Uterine smooth muscle cell (primary cell): ENCODE measurements at places on chromosomes 11 and 22. TPM values are rescaled to one million over a fixed set of nuclear protein-coding genes. Genes with fewer than 3 reads are reported as not detected.

Gene TMEM191B
- 0.12 and 3.2 TPM in 2 replicates for total RNA-seq

Gene EIF4ENIF1
- total RNA-seq: 10.4 and 10.6 TPM in 2 replicates

Gene KCTD17
- 30.5 and 40.8 TPM in 2 replicates for total RNA-seq

Gene BIK
- not detected in 2 replicates for total RNA-seq

Gene GGTLC3
- total RNA-seq: not detected in 2 replicates

Gene UQCR10
- total RNA-seq: 61.1 and 76.6 TPM in 2 replicates

Gene PLEKHB1
- 0.33 and 2.5 TPM in 2 replicates for total RNA-seq

Gene REXO2
- 188 and 333 TPM in 2 replicates for total RNA-seq

Gene MIAT
- total RNA-seq: 1.2 and 1.5 TPM in 2 replicates
